ENCODE measurements at places on chromosomes 13 and 19. TPM values are rescaled to one million over a fixed set of nuclear protein-coding genes. Genes with fewer than 3 reads are reported as not detected.

C19orf38 gene
- 0.92 TPM for polyA plus RNA-seq

PROZ gene
- polyA plus RNA-seq = not detected

GRCh38 chr13:43157796-43158195 is 134.4 kb downstream of the DNAJC15 start:
- DNase-seq = no peak

DNA sequence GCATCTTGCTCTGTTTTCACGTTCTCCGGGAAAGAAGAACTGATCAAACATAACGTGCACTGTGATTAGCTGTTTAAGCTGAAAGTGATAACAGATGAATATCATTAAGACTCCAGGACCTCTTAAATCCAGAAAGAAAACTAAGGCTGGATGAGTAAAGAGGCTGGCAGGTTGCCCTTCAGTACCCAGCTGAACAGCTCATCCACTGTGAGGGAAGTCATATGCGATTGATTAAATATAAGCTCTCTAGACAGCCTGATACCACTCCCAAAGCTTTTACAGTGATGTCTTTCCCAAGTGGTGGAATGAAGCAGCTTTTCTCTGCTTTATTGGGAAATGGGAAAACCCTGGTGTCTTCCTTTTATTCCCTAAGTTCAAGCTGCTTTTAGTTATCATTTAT is 116.9 kb downstream of the EFNB2 start:
- no peak for DNase-seq

- DNase-seq = no peak
These were observed 562.5 kb downstream of the GPC6 start for GRCh38 chr13:93789058-93789457.

EID2B gene
- polyA plus RNA-seq = 0.46 TPM

FOXA3 gene
- polyA plus RNA-seq = 72.8 TPM

PCDH17 gene
- 1.2 TPM for polyA plus RNA-seq

MADCAM1 gene
- 0.60 TPM for polyA plus RNA-seq

ZNF560 gene
- polyA plus RNA-seq = not detected

EDDM13 gene
- polyA plus RNA-seq = 0.32 TPM

ONECUT3 gene
- not detected for polyA plus RNA-seq

- peak; percentile 75 for DNase-seq
These were observed 787 bp downstream of the ZNF580 start for GRCh38 chr19:55641426-55642152.

ZNF224 gene
- 16.1 TPM for polyA plus RNA-seq

- no peak for DNase-seq
These were observed 8.0 kb downstream of the KLC3 start for GRCh38 chr19:45348367-45349125.

DNA sequence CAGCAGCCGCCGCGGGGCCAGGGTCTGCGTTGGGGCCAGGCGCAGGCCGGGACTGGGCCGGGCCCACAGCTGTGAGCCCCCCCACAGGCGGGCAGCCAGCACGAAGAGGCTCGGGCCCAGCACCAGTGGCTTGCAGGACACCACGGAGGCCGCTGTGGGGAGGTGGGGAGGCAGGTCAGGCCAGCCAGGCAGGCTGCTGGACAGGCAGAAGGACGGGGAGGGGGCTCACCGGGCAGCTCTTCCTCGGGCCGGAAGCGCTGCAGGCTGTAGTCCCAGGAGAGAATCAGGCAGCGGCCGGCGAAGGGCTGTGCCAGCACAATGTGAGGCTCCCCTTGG is 8.3 kb downstream of the LGI4 start:
- DNase-seq = no peak

DNA sequence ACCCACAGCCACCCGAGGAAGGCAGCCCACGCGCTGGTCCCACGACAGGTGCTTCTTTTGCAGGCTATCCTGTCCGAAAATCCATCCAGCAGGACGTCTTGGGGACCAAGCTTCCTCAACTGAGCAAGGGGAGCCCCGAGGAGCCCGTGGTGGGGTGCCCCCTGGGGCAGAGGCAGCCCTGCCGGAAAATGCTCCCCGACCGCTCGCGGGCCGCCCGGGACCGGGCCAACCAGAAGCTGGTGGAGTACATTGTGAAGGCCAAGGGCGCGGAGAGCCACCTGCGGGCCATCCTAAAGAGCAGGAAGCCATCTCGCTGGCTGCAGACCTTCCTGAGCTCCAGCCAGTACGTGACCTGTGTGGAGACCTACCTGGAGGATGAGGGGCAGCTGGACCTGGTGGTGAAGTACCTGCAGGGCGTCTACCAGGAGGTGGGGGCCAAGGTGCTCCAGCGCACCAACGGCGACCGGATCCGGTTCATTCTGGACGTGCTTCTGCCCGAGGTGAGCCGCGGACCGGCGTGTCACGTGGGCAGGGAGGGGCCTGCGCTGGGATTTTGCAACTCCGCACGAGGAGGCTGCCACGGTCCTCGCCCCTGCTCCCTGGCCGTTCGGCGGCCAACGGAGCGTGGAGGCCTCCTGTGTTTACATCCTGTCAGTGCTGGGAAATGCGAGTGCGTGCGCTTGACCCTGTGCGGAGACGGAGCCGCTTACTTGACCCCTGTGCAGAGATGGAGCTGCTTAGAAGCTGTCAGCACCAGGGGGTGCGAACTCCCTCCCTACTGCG is 12.9 kb upstream of the NDUFS7 start:
- no peak for DNase-seq

- DNase-seq = no peak
These were observed 6.4 kb upstream of the KLK6 start for GRCh38 chr19:50975766-50976165.

- DNase-seq = no peak
These were observed 183.8 kb downstream of the KATNAL1 start for GRCh38 chr13:30123575-30123974.

THSD8 gene
- polyA plus RNA-seq = 2.8 TPM

DNA sequence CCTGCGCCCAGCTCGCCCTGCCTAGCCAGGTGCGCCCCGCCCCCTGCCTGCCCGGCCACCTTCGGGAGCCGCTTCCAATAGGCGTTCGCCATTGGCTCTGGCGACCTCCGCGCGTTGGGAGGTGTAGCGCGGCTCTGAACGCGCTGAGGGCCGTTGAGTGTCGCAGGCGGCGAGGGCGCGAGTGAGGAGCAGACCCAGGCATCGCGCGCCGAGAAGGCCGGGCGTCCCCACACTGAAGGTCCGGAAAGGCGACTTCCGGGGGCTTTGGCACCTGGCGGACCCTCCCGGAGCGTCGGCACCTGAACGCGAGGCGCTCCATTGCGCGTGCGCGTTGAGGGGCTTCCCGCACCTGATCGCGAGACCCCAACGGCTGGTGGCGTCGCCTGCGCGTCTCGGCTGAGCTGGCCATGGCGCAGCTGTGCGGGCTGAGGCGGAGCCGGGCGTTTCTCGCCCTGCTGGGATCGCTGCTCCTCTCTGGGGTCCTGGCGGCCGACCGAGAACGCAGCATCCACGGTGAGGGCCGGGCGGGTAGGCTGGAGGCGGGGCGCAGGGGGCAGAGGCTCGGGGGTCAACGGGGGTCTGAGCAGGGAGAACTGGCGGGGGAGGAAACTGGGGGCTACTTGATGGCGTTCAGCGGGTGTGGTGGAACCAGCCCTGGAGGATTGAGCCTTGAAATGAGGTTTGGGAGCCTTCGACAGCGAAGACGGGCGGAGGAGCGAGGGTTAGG is at the start of gene SPINT2:
Gene SPINT2 (plus strand): TSS at position 88 of the 727 bp plus-strand sequence. CDS start 320 bp downstream, at position 408.
- DNase-seq = no peak

ZNF540 gene
- not detected for polyA plus RNA-seq

DNA sequence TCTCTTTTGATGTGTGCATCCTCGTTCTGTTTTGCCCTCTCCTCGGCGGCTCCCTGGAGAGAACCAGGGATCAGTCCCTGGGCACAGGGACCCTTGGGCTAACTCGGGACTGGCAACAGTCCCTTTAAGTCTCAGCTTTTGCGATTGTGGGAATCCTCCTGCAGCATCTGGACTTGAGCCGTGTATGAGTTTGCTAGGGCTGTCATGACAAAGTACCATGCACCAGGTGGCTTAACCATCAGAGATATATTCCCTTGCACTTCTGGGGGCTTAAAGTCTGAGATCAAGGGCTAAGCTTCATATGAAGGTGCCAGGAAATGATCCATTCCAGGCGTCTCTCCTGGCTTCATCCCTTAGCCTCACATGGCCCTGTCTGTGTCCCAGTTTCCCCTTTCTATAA is 34.5 kb downstream of the ARHGEF18 start:
- DNase-seq = no peak

DNA sequence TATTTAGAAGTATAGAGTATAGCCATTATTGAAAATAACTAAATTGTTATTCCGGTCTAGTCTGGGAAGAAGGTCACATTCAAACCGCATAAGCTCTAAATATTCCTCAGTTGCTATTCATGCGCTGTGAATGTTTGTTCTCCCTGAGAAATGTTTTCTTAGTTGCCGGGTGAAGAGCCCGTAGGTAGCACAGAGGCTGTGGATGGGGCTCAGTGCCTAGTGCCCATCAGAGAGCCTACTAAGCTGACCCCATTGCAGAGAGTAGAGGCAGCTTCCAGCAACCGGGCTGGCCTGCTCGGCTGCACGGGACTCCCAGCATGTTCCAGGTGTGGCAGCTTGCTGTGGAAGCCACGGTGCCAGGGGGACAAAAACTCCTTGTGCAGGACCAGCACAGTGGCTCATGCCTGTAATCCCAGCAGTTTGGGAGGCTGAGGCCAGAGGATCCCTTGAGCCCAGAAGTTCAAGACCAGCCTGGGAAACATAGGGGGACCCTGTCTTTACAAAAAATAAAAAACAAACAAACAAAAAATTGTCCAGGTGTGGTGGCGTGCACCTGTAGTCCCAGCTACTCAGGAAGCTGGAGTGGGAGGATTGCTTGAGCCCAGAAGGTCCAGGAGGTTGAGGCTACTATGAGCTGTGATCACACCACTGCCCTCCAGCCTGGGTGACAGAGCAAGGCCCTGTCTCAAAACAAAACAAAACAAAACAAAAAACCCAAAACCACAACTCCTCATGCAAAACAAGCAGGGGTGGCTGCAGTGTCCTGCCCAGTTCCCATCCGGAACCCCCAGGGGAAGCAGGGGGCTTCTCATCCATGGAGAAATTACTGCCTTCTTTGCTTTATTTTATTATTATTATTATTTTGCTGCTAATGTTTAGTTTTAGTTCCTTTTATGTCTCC is 82.5 kb downstream of the KCTD15 start:
- no peak for DNase-seq

- no peak for DNase-seq
These were observed 347.4 kb downstream of the LIG4 start for GRCh38 chr13:107867701-107868661.

- DNase-seq = no peak
These were observed 8.2 kb downstream of the REX1BD start for GRCh38 chr19:18596752-18597157.

BRCA2 gene
- 2.4 TPM for polyA plus RNA-seq

DNA sequence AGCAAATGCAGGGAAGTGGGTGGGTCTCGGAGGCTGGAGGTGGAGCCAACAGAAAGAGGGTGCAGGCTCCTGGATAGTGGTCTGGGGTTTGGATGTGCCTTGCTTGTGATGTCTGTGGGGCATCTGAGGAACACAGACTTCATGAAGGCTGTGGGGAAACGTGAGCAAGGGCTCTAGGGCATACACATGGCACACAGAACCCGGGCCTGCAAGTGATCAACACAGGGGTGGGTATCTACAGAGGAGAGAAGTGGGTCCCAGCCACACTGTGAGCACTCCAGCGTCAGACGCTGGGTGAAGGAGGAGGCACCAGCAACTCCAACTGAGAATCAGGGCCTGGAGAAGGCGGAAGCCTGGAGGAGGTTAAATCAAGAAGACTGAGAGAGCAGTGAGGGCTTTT is 5.4 kb upstream of the UBE2M start:
- DNase-seq = peak; percentile 40

- no peak for DNase-seq
These were observed 16.2 kb downstream of the CCDC97 start for GRCh38 chr19:41325947-41326706.

POLR1G gene
- 2.3 TPM for polyA plus RNA-seq

PRODH2 gene
- not detected for polyA plus RNA-seq

DNA sequence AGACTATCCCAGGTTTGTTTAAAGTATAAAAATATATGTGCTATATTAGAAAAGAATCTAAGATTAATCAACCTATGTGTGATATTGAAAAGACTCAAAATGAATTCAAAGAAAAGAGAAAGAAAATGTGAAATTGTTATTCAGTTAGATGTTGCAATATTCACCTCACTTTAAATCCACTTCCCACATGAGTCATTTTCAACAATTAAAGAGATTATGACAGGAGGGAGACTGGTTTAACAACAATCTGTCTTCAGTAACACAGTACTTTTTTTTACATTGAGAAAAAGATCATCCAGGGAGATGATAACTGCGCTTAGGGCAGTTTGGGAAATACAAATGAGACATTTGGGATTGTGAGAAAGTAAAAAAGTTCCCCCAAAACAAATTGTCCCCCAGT is 1246.2 kb downstream of the SLITRK1 start:
- no peak for DNase-seq

DNA sequence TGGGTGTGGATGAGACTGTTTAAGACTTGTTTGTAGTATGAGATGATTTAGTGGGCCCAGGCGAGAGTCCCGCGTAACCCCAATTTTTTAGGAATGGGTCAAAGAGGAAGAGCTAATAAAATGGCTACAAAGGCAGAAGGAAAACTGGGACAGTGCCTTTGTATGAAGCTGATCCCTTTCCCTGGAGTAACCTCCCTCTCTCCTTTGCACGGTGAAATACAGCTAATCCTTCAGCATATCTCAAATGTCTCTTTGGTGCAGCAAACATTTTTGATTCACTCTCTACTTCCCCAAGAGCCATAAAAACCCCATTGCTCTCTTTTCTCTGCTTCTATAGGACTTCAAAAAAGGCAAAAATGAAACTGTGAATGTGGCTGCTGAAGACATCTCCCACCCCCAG is 473.8 kb downstream of the KLF5 start:
- DNase-seq = no peak

GRCh38 chr13:89496478-89496877 is 1825.3 kb downstream of the SLITRK5 start:
- DNase-seq = no peak

GRCh38 chr13:93180356-93180969 is 46.1 kb upstream of the GPC6 start:
- no peak for DNase-seq

GRCh38 chr19:4295972-4296771 is 6.0 kb downstream of the TMIGD2 start:
- DNase-seq = no peak

- no peak for DNase-seq
These were observed 34.2 kb downstream of the TDRD3 start for GRCh38 chr13:60431108-60431700.

CYP4F3 gene
- under 0.01 TPM for polyA plus RNA-seq

DNA sequence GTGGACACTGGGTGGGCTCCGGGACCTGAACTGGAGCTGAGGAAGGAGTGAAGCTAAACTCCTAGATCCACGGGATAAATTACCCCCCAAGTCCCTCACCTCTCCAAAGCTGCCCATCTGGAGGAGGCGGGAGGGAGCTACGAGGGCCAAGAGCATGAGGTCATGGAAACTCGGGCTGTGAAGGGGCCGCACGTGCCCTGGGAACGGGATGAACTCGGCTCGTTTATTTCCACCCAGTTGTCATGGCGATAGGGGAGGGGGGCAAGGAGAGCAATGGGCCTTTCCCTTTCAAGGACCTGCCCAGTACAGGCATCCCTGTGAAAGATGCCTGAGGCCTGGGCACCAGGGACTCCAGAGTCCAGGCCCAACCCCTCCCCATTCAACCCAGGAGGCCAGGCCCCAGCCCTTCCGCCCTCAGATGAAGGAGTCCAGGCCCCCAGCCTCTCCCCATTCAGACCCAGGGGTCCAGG is 3.8 kb downstream of the PPP1R12C start:
- peak; percentile 99 for DNase-seq
